ENCODE measurements at places on chromosomes 6 and 20.

DNA sequence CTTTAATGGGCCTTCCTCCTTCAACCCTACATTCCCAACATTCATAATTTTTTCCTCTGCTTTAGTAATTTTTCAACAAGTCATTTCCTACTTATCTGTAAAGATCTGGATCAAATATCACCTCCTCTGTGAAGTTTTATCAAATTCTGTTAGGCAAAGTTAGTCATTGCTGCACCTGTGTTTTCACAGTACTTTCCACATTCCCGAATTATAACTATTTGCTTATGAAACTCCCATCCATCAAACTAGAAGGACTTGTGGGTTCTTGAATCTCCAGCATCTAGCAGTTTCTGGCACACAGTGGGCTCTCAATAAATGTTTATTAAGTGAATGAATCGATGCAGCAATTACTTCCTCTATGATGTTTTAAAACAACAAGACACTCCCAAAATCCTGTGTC is 257.6 kb downstream of the HDGFL1 start:
- no peak for DNase-seq

- no peak for DNase-seq
These were observed 792.6 kb downstream of the PHF3 start for GRCh38 chr6:64428186-64428585.

- DNase-seq: no peak
These were observed 5.1 kb upstream of the ZBP1 start for GRCh38 chr20:57625181-57625958.

GRCh38 chr6:87817183-87817582 is 115.2 kb upstream of the AKIRIN2 start:
- DNase-seq: no peak

- DNase-seq: no peak
These were observed 159.7 kb upstream of the RPS6KA2 start for GRCh38 chr6:166786704-166787293.

DNA sequence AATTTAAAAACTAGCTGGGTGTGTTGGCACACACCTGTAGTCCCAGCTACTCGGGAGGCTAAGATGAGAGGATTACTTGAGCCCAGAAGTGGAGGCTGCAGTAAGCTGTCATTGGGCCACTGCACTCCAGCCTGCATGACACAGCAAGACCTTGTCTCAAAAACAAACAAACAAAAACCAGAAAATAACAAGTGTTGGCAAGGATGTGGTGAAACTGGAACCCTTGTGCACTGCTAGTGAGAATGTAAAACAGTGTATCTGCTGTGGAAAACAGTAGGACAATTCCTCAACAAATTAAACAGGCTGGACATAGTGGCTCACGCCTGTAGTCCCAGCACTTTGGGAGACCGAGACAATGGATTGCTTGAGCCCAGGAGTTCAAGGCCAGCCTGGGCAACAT is 3.5 kb downstream of the UQCC1 start:
- no peak for DNase-seq

DNA sequence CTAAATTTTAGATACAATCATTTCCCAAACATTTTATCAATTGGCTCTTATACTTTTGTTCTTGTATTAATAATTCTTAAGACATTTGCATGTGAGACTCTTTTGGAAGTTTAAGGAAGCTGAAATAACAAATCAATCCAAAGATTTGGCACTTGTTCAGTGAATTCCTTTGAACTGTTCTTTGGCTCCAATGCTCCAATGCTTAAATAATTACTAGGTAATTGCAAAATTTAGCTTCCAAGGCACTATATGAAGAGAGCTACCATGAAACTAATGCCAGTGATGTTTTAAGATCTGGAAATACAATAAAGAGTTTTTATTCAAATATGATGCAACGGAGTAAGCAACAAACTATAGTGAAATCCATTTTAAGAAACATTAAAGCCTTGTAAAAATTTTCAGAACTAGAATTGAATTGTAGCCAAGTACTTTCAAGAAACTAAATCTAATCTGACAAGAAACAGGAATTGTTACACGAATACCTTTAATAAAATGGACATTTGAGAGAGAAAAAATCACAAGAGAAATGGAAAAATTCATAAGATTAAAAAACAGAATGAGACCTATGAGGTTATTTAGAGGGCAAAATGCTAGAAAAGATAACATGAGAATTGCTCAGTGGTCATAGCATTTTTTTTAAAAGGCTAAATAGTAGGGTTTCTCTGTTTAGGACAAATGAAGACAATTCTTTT is 43.6 kb upstream of the SMLR1 start:
- DNase-seq: no peak

DNA sequence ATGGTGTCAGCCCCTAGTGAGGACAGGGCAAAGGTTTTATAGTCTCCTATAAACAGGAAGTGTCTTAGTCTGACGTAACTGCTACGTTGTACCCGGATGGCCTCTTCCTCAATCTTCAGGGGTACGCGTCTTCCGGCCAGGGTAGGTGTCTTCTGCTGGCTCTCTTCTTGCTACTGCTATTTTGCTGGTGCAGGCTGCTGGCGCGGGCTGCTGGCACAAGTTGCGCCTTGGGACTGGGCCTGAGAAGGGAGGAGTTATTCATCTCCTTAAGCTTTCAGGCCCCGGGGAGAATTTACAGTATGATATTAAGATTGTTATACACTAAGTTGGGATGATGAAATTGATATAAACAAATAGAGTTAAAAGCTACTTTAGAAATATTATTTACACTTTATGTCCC is 74.4 kb downstream of the HDGFL1 start:
- no peak for DNase-seq

All from brain pericyte (primary cell).